ENCODE measurements at places on chromosomes 7 and 10. TPM values are rescaled to one million over a fixed set of nuclear protein-coding genes. Genes with fewer than 3 reads are reported as not detected.

ZWINT gene
- 0.41 TPM for total RNA-seq

- H3K4me1 ChIP-seq: peaks cover 38% of the 10 kb centered on the region
- H3K36me3 ChIP-seq: no peaks in the 10 kb centered on the region
- H3K27me3 ChIP-seq: no peaks in the 10 kb centered on the region
- no peak overlapping the region for H3K27ac ChIP-seq
- DNase-seq: no peak
Measured at GRCh38 chr10:11527691-11528255, 83.7 kb downstream of the USP6NL start.

- no peaks in the 10 kb centered on the region for H3K4me1 ChIP-seq
- no peaks in the 10 kb centered on the region for H3K36me3 ChIP-seq
- DNase-seq: no peak
- H3K4me3 ChIP-seq: no peak overlapping the region
- no peak overlapping the region for H3K27ac ChIP-seq
Measured at GRCh38 chr10:108362296-108362695, 1197.8 kb upstream of the SORCS1 start.

GIMAP4 gene
- total RNA-seq: 12.3 TPM

DNA sequence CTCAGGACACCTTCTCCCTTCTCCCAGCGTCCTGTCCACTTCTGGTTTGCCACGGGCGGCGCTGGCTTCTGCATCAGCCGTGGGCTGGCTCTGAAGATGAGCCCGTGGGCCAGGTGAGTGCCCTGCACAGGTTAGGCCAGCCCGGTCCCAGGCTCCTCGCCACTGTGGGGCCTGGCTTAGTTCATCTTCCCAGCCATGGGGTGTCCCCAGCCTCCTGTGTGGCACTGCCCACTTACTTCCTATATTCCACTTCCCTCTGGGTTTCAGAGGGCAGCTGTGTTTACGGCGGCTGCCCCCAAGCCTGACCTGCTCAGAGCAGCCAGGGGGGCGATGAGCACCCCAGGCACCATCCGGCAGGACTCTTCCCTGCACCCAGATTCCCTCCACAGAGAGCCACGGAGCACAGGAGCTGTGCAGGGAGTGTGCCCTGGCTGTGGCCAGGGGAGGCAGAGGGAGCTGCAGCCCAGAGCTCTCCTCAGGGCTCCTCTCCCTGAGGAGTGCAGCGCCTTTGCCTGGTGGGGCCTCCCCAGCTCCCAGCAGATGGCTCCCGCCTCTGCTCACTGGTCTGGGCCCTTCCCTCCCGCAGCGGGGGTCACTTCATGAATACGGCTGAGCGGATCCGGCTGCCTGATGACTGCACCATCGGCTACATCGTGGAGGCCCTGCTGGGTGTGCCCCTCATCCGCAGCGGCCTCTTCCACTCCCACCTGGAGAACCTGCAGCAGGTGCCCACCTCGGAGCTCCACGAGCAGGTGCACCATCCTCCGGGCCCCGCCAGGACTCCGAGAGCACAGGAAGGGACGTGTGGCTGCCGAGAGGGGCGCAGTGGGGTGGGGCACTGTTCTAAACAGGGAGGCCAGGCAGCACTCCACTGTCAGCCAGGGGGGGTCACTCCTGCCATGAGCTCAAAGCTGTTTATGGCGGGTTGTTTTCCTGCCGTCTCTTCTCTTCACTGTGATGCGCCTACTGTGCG lies 6.4 kb downstream of the LFNG start:
- H3K36me3 ChIP-seq: no peaks in the 10 kb centered on the region
- no peaks in the 10 kb centered on the region for H3K27me3 ChIP-seq
- no peak overlapping the region for H3K27ac ChIP-seq

DNA sequence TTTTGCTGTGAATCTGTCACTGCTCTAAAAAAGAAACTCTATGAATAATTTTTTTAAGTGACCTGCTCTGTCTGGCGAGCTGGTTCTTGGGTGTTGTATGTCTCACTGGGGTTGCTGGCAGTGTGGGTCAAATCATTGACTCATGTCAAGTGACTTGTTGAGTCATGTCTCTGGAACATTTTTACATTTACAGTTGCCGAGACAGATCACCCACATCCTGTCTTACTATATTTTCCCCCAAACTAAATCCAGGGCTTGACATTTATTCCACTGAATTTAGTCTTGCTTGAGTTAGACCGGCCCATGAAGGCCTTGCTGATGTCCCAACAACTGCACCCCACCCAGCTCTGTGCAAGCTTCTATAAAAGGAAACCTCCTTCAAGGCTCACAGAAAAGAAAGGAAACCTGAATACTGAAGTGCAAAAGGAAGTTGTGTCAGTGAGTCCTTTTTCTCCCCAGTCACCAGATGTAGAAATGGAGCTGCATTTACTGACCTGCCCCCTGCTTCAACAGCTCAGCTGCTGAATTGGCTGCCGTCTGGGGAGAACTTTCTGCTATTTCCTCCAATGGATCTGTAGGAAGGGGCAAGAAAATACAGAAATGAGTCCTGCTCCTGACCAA lies 290.3 kb downstream of the TNS3 start:
- peaks cover 10% of the 10 kb centered on the region for H3K36me3 ChIP-seq
- H3K27ac ChIP-seq: peak overlapping the region; percentile 86
- peak; percentile 36 for DNase-seq
- H3K27me3 ChIP-seq: no peaks in the 10 kb centered on the region
- peaks cover 42% of the 10 kb centered on the region for H3K4me1 ChIP-seq
- H3K4me3 ChIP-seq: peak overlapping the region; percentile 13
